Endothelial cell of umbilical vein (primary cell): ENCODE measurements at places on chromosomes 11 and 22.

DNA sequence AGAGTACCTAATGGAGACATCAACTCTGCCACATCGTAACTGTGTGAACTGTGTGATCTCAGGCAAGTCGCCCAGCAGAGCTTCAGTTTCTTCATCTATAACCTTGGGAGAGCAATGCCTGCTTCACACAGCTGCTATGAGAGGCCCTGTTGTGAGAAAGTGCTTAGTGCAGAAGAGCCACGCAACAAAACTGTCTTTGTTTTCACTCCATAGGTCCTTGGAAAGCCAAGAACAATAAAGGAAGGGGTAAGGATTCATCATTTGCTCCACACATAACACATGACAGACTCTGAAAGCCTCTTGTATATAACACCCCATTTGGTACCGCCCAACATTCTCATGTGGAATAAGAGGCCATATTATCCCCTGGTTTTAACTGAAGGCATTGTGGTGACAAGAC lies 231.9 kb upstream of the ISX start:
- no peak overlapping the region for H3K4me3 ChIP-seq
- no peak overlapping the region for H3K27ac ChIP-seq
- H3K36me3 ChIP-seq: no peaks in the 10 kb centered on the region
- H3K27me3 ChIP-seq: no peaks in the 10 kb centered on the region
- no peaks in the 10 kb centered on the region for H3K4me1 ChIP-seq

GRCh38 chr11:108871867-108872266 lies 207.0 kb downstream of the DDX10 start:
- H3K27me3 ChIP-seq: no peaks in the 10 kb centered on the region
- no peak for DNase-seq
- H3K4me3 ChIP-seq: no peak overlapping the region
- peak overlapping the region; percentile 100 for H3K27ac ChIP-seq
- peaks cover 63% of the 10 kb centered on the region for H3K4me1 ChIP-seq

GRCh38 chr11:99370549-99371216 lies 349.9 kb downstream of the CNTN5 start:
- DNase-seq: no peak
- no peak overlapping the region for H3K4me3 ChIP-seq
- no peaks in the 10 kb centered on the region for H3K27me3 ChIP-seq
- H3K4me1 ChIP-seq: no peaks in the 10 kb centered on the region

DNA sequence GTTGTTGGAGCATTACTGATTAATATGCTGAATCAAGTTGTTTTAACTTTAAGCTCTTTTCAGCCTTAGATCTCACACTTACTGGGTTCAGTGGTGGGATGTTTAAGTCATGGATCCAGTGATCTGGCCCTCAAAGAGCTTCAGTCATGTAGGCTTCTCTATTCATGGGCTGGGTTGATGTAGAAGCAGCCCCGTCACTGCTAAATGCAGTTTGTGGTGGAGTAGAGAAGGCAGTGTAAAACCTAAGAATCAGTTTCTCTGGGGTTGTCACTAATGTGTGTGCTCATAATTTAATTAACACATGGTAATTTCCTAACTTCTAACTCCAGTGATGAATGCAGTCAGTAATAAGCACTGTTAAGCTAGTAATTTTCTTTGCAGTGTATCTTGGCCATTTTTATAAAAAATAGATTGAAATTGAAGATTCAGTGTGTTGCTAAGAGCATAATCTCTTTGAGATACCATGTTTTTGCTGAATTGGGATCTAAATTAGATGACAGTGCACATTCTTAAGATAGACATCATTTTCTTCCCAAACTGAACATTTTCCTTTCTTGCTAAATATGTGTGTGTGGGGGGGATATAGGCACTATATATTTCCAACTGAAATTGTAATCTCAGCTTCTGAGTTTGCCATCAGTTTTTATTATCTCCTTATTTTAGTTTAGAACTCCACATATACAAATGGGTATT lies 9.0 kb downstream of the SPCS2 start:
- peaks cover 10% of the 10 kb centered on the region for H3K36me3 ChIP-seq
- peaks cover 11% of the 10 kb centered on the region for H3K4me1 ChIP-seq
- H3K4me3 ChIP-seq: no peak overlapping the region
- DNase-seq: no peak
- no peaks in the 10 kb centered on the region for H3K27me3 ChIP-seq

- H3K4me3 ChIP-seq: peak overlapping the region; percentile 62
- peaks cover 12% of the 10 kb centered on the region for H3K4me1 ChIP-seq
- no peaks in the 10 kb centered on the region for H3K36me3 ChIP-seq
- H3K27ac ChIP-seq: peak overlapping the region; percentile 89
Measured at GRCh38 chr11:65134952-65135632, 773 bp upstream of the SYVN1 start.

DNA sequence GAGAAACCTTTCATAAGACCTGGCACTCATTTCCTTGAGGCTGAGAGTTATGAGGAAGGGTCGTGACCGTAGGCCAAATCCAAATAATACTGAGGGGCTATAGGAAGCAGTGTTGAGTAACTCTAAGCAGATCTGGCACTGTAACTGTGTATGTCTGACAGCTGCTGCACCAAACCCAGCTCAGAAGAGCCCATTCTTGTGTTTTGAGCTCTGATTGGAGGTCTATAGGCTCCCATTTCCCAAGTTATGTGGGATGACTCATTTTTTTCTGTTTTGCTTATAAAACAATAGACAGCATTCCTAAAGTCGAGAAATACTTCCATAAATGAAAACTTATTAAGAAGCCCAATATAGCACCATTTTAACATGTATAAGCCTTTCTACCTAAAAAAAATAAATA lies 645.8 kb downstream of the DLG2 start:
- no peak overlapping the region for H3K4me3 ChIP-seq
- no peaks in the 10 kb centered on the region for H3K36me3 ChIP-seq
- DNase-seq: no peak
- no peak overlapping the region for H3K27ac ChIP-seq

- H3K27me3 ChIP-seq: no peaks in the 10 kb centered on the region
- no peak overlapping the region for H3K4me3 ChIP-seq
- H3K27ac ChIP-seq: no peak overlapping the region
- H3K36me3 ChIP-seq: no peaks in the 10 kb centered on the region
- no peak for DNase-seq
Measured at GRCh38 chr11:9868641-9869040, 204.8 kb downstream of the SWAP70 start.

GRCh38 chr11:45572354-45573123 lies 92.9 kb downstream of the CHST1 start:
- H3K36me3 ChIP-seq: no peaks in the 10 kb centered on the region
- no peak for DNase-seq
- H3K4me1 ChIP-seq: no peaks in the 10 kb centered on the region

GRCh38 chr11:71235719-71236118 lies 16.7 kb downstream of the SHANK2 start:
- DNase-seq: no peak
- no peaks in the 10 kb centered on the region for H3K36me3 ChIP-seq
- H3K4me1 ChIP-seq: no peaks in the 10 kb centered on the region

DNA sequence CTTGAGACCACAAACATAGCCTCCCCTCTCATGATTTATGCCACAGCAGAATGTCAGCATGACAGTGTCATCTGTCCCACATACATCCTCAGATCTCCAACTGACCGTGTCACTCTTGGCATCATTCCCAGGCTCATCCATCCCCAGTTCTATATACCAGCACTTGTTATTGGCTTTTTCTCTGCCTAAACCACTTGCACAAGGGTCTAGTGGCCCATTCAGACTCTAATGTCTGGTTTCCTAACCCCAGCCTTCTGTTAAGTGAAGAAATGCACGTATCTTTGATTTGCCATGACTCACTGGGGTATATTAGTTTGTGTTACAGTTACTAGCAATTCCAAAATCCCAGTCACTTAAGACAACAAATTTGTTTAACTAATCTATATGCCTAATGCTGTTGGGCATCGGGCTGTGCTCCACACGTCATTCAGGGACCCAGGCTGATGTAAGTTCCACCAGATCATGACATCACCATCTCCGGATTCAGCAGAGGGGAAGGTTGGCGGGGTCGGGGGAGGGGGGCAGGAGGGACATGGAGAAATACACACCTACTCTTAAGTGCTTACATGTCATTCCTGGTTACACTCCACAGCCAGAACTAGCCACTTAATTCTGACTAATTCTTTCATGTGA lies 517.4 kb downstream of the BUD13 start:
- no peaks in the 10 kb centered on the region for H3K4me1 ChIP-seq
- no peak overlapping the region for H3K4me3 ChIP-seq
- H3K36me3 ChIP-seq: no peaks in the 10 kb centered on the region
- no peak overlapping the region for H3K27ac ChIP-seq
- no peak for DNase-seq

GRCh38 chr11:3830730-3831129 lies 10.0 kb downstream of the RHOG start:
- H3K27ac ChIP-seq: no peak overlapping the region
- H3K27me3 ChIP-seq: no peaks in the 10 kb centered on the region
- peaks cover 4% of the 10 kb centered on the region for H3K36me3 ChIP-seq
- DNase-seq: no peak

DNA sequence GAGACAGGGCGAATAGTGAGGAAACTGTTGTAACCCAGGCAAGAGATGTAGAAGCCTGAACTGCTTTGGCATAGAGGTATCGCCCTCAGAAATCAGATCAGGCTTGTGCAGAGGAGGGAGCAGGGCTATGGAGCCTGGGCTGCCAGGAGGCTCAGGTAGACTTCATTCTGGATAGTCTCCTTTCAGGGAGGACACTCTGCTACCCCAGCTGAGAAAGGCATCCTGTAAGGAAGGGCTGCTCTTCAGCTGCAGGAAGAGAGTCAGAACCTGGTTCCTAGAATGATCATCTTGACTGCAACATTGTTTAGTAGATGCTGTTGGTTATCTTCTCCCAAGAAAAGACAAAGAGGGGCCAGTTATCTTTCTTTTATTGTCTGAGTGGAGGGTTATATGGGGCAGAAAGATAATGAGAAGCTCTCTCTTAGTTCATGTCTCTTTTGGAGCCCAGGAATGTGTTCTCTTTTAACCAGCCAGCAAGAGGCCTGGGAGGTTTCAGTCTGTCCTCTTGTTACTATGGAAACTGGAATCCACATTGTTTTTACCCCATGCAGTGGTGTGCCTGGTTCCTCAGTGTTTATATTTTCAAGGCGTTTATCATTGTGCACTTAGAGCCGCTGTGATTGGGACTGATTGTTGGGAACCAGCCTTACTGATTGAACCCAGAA lies 95.7 kb downstream of the STIM1 start:
- H3K36me3 ChIP-seq: no peaks in the 10 kb centered on the region
- no peaks in the 10 kb centered on the region for H3K27me3 ChIP-seq
- H3K27ac ChIP-seq: no peak overlapping the region
- H3K4me3 ChIP-seq: no peak overlapping the region

DNA sequence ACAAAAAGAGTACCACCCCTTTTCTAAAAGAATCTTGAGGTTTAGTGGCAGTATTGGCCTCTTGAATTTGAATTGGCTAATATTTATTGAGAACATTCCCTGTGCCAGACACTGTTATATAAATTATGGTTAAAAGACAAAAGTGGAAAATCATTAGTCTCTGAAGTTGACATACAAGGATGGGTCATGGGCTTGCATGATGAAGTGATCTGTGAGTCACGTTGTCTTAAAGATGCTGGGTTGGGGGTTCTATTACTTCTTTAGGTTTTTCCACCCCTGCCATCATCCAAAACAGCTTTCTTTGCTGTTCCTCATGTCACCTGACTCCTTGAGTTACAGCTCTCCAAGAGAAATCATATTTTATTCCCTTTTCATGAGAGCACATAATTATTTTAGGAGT lies 85.0 kb downstream of the CD44 start:
- H3K36me3 ChIP-seq: no peaks in the 10 kb centered on the region
- H3K4me3 ChIP-seq: no peak overlapping the region
- no peak overlapping the region for H3K27ac ChIP-seq

DNA sequence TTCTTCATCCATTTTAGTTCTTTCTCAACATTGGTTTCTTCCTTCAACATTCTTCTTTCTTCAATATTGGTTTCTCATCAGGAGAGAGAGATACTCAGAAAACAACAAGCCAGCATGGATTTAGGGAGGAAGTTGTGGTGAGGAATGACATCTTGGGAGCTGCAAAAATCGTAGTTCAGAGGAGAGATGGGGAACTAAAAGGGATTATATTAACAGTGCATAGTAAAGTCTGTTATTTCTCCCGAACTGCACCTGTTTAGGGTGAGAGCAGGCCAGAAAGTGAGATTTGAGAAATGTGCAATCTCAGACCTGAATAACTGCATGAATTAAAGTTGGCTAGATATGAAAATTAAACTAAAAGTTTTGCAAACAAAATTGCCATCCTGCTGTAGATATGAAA lies 94.5 kb downstream of the CASP12 start:
- no peak overlapping the region for H3K27ac ChIP-seq
- no peaks in the 10 kb centered on the region for H3K36me3 ChIP-seq
- no peak overlapping the region for H3K4me3 ChIP-seq
- H3K27me3 ChIP-seq: no peaks in the 10 kb centered on the region
- H3K4me1 ChIP-seq: no peaks in the 10 kb centered on the region

- H3K4me3 ChIP-seq: no peak overlapping the region
- no peaks in the 10 kb centered on the region for H3K36me3 ChIP-seq
- H3K4me1 ChIP-seq: peaks cover 4% of the 10 kb centered on the region
- no peak overlapping the region for H3K27ac ChIP-seq
- H3K27me3 ChIP-seq: peaks cover 9% of the 10 kb centered on the region
Measured at GRCh38 chr11:33835143-33835878, 56.6 kb downstream of the LMO2 start.

DNA sequence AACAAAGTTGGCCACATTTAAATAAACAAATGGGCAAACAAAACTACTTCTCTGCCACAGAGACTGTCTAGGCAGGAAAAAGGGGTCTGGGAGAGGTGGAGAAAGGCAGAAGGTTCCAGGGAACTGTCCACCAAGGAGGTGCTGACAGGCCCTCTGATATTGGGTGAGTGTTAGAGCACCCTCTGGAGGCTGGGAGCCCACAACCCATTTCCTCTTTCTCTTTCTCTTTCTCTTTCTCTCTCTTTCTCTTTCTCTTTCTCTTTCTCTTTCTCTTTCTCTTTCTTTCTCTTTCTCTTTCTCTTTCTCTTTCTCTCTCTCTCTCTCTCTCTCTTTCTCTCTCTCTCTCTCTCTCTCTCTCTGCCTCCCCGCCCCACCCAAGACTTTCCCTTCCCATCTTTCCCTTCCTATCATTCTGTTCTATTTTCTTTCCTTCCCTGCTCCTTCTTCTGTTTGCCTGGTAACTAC lies 912.8 kb downstream of the DLG2 start:
- no peak overlapping the region for H3K27ac ChIP-seq
- no peaks in the 10 kb centered on the region for H3K36me3 ChIP-seq
- H3K4me1 ChIP-seq: no peaks in the 10 kb centered on the region

GRCh38 chr11:21921151-21921550 lies 271.7 kb upstream of the ANO5 start:
- DNase-seq: no peak
- H3K4me1 ChIP-seq: no peaks in the 10 kb centered on the region
- no peak overlapping the region for H3K4me3 ChIP-seq
- H3K36me3 ChIP-seq: no peaks in the 10 kb centered on the region
- H3K27me3 ChIP-seq: no peaks in the 10 kb centered on the region
- H3K27ac ChIP-seq: no peak overlapping the region

GRCh38 chr22:49925525-49926128 lies 7.2 kb downstream of the CRELD2 start:
- DNase-seq: no peak
- no peaks in the 10 kb centered on the region for H3K27me3 ChIP-seq
- H3K4me1 ChIP-seq: peaks cover 8% of the 10 kb centered on the region
- no peaks in the 10 kb centered on the region for H3K36me3 ChIP-seq
- no peak overlapping the region for H3K27ac ChIP-seq

- H3K36me3 ChIP-seq: no peaks in the 10 kb centered on the region
- DNase-seq: no peak
- no peak overlapping the region for H3K27ac ChIP-seq
- H3K4me1 ChIP-seq: no peaks in the 10 kb centered on the region
Measured at GRCh38 chr11:74121804-74122203, 49.0 kb downstream of the C2CD3 start.

GRCh38 chr22:50032941-50033601 lies 20.5 kb upstream of the IL17REL start:
- H3K4me3 ChIP-seq: no peak overlapping the region
- no peaks in the 10 kb centered on the region for H3K36me3 ChIP-seq
- DNase-seq: no peak
- H3K27me3 ChIP-seq: no peaks in the 10 kb centered on the region
